Activated CD8-positive, alpha-beta memory T cell treated with anti-CD3 and anti-CD28 coated beads for 1 hour (primary cell): ENCODE measurements at places on chromosomes 12 and 14.
A peak's percentile ranks its signal among the peaks of the same experiment; 100 is the strongest.

- no peak for DNase-seq
Measured at GRCh38 chr14:20587489-20588154, at the start of gene RNASE11. RNASE11 (minus strand) TSS chr14:20588001.

DNA sequence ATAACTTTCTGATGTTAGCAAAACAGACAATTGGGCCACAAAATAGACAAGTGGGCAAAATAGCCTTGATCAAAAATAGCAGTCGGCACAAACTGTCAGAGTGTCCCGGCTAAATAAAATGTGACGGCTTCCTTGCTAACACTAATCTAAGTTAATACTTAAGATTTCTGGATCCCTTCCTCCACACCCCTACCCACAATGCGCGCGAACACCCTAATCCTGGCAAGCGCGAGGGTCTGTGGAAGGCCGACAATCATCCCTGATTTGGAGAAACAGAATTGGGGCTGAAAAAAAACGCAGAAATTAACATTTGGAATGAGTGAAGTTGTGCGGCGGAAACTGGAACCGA lies 489 bp downstream of the CEP290 start:
- no peak for DNase-seq

DNA sequence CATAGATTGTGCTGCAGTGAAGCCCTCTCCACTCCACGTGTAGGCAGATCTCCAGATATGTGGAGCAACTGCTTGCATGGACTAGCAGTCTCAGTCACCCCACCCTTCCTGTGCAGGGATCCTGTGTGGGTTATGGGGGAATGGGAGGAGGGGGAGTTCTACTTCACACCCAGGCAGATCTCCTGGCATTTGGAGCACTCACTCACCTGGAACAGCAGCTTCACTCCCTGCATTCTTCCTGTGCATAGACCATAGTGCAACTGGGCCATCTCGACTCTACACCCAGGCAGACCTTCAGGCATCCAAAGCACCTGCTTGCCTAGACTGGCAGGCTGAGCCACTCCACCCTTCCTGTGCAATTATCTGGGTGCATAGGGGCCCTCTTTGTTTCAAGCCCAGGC lies 96.0 kb upstream of the PCED1B start:
- DNase-seq: no peak

DNA sequence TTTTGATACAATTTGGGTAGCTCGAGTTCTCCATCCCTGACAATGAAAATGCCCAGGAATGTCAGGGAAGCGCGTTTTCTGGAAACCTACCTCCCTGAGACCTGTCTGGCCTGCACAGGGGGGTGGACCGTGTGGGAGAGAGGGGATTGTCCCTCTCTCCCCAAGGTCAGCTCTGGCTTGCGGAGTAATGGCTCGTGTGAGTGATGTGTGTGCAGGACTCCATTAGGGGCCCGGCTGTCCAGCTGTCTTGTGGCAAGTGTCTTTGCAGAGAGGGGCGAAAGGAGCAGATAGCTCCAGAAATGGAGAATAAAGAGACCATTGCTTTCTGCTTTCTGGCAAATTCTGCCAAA lies 215.3 kb downstream of the CHST11 start:
- DNase-seq: no peak

DNA sequence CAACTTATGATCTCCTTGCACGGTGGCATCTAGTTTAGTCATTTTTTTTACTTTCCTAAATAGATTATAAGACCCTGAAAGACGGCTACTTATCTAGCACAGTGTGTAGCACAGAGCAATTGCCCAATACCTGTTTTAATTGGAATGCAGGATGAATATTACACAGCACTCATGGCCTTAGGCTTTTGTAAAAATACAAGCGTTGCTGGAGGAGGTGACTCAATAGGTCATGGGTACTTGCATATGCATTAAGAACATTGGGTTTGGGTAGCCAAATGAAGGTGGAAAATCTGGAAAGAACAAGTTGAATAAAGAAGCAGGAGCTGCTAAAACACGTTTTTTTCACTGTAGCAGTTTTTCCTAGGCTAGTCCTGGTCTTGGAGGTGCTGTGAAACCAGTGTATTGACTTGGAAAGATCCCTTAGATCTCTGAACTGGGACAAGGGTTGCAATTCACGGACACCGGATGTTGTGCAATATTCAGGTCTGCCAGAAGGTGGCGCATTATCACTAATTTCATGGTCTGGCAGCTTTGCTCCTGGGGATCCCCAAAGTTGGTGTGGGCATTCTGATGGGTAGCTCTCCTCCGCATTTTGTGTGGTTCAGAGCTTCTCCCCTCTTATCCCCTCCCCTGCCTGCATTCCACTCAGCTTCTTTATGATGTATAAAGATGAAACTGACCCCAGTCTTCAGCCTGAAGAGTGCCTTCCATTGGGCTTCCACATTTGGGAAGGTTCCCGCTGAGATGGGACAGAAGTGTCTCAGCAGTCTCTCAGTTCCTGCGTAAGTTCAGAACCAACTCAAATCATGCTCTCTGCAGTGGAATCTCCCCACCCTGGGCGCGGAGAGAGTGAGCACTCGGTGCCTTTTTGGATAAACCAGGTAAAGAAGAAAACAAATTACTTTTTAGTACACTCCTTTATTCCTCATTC lies 278.3 kb downstream of the NRXN3 start:
- no peak for DNase-seq

- peak; percentile 13 for DNase-seq
Measured at GRCh38 chr12:13233830-13234641, 37.5 kb downstream of the EMP1 start.

DNA sequence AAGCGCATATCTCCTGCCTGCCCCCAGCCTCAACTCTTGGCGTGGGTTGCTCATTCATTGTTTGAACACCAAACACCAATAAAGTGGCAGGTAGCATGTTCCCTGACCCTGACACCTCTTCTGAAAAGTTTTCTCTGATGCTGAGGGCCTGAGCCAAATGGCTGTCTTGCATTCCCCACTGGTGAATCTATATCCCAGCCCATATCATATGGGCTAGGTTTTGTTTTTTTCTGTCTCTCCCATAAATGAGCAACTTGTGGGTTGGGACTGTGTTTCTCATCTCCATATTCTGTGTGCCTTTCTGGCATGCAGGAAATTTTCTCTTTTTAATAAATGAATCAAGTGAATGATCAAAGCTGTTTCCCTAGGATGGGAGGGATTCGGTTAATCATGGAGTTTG lies 5.0 kb downstream of the MYO1A start:
- no peak for DNase-seq

DNA sequence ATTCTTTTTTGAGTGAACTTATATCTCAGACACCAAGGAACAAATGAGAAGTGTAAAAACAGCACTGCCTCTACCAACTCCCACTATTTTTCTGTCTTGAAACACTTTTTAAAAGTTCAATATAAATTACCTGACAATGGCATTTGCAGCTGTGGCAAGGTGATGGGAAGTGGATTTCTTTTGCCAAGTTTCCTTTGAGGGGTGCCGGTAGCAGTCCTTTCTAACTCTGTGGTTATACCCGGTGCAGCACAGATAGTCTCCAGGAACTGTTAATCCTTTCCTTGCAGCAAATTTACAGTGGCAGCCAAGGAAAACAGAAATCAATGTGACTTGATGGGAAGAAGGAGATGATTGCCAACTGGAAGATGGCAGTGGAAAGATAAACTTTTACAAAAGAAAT lies 243.7 kb downstream of the BCAT1 start:
- DNase-seq: no peak

GRCh38 chr14:84217066-84217465 lies 1312.9 kb upstream of the FLRT2 start:
- DNase-seq: no peak
